Caki2 (cell line): ENCODE measurements at places on chromosomes 3 and 15. TPM values are rescaled to one million over a fixed set of nuclear protein-coding genes. Genes with fewer than 3 reads are reported as not detected.

THPO gene
- 0.61 TPM in 1 of 2 replicates, not detected in the other for total RNA-seq

CCR9 gene
- 0.81 TPM in 1 of 2 replicates, not detected in the other for total RNA-seq

MB21D2 gene
- total RNA-seq, result 3.3 and 9.2 TPM in 2 replicates

DNA sequence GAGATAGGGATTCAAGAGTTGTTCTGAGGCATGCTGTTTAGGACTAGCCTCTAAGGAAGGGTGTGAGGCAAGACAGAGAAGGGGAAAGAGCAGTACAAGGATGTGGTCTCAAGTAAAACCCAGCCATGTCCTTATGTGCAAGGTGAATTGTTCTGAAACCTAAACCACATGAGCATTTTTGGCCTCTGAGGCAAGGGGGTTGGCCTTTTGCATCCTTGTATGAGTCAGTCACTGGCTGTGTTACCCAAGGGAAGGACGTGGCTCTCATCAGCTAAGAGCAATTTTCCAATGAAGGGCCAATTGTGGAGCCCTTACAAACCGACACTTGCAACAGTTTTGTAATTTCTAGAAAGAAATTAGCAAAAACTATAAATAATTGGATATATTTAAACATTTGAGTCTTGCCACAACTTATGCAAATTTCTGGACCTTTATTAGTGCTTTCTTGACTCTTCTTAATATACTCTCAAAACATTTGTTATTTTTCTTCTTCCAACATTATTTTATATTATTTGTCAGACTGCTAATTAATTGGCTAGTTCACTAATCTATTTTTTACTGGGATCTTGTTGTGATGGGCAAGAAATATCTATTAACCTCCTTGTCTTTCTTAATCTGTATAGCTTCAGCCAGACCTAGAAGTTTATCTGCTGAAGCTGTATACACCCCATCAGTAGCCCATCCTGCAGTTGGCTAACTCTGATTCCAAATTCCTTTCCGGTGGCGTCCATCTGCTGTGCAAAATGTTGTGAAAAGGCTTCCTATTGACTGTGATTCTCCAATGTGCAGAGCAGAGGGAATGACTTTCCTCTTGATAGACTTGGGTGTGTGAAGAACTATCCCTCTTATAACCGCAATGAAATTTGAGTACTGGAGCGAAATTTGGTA, 97.7 kb upstream of the P2RY1 start:
- no peak for DNase-seq

WDR72 gene
- total RNA-seq, result 5.0 and 6.1 TPM in 2 replicates

GRCh38 chr15:100134089-100134583, 207.6 kb downstream of the ADAMTS17 start:
- DNase-seq, result no peak

- DNase-seq, result no peak
Observed at GRCh38 chr3:119642746-119643473, 17.5 kb downstream of the POPDC2 start.
